Stimulated activated CD4-positive, alpha-beta T cell treated with anti-CD3 and anti-CD28 coated beads, TNF-alpha, amount 100 ng/mL, for 48 hours (primary cell): ENCODE measurements at places on chromosomes 4 and X.

DNA sequence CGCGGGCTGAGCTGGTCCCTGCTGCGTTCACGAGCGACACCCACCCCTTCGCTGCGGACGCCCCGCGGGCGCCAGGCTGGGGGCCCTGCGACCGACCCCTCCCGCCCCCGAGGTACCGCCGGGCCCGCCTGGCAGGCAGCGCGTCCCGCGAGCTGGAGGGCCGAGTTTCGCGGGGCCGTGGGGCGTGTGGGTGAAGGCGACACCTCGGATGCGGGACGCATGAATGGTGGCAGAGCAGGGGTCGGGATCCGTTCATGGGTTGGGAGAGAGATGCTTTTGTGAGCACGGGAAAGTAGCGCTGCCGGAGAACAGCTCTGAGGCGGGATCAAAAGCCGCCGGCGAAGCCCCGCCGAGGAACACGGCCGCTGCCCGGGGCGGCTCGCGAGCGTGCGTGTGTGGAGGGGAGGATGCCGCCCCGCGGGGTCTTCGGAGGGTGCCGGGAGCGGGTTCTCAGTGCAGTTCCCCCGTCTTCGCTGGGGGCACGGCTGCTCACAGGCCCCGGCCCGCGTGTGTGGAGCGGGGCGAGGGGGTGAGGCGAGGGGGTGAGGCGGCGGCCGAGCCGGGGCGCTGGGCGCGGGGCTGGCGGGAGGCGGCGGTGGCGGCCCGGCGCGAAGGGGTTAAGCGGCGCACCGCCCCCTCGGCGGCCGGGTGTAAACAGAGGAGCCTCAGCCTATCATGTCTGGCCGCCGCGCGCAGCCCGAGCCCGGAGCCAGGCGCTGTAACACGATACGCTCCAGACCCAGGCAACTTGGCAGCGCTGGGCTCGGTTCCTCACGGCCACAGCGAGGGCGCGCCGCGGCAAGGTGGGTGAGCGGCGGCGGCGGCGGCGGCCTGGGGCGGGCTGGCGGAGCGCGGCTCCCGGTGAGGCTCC, 205.3 kb downstream of the TENM3 start:
- DNase-seq, result peak; percentile 5

DNA sequence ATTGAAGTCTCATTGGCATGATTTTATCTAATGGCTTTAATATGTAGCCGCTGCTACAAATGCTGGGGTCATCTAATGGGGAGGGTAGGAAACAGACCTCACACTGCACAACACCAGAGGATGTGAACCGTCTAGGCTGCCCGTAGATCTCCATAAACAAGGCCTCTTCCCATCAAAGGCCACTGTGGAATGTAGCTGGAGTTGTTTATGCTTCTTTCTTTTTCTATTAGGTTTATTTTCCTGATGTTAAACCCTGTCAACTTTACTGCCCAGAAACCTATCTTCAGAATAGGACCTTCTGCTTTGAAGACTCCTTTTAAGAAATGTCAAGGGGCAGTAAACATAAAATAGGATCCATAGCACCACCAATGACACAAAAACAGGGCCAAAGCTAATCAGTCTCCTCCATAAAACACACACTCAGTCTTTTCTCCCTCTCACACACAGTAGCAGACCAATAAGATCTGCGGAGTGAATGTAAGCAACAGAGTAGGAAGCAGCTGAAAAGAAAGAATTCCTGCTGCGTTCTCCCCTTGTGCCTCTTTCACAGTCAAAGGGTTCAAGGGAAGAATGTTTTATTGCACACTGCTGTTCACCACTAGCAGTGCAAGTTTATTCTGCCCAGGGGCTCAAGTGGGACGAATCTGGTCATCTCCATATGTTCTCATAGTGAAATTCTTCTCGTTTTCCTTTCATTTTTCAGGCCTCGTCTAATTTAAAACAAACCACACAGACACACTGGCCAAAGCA, 72.2 kb downstream of the MAML3 start:
- no peak for DNase-seq

DNA sequence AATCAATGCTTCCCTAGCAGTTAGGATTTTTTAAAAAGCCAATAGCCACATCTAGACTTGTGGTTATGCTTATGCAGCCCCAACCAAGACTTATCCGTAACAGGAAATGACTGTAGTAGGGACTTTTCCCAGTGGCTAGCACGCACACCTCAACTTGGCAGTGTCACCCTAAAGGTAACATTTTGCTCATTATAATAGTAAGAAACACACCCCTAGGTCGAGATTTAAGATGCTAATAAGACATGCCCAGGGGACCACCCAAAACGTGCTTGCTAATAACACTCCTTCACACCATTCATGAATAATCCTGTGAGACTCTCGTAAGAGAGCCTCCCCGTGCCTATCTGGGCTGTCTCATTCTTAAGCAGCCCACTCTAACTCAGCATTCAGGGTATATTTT, 195.3 kb downstream of the CHIC1 start:
- DNase-seq, result no peak

DNA sequence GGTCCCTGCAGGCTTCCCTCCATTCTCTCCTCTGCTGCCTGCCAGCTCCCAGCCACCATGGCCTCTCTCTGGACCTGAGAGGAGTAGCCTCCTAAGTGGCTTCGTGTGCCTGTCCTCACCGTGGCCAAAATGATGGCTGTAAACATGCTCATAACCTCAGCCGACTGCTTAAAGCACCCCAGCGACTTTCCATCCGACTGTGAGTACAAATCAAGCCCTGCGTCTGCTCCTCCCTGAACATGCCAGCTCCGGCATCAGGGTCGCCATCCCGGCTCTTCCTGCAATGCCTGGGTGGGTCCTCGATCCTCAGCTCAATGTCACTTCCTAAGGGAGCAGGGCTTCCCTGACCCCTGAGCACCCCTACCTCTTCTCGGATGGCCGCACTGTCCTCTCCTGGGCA, 3.3 kb upstream of the SORCS2 start:
- no peak for DNase-seq

- DNase-seq, result no peak
Observed at GRCh38 chrX:147953976-147954375, 27.2 kb upstream of the FMR1NB start.

GRCh38 chrX:47844117-47844516, 7.4 kb downstream of the ZNF81 start:
- DNase-seq, result no peak

GRCh38 chrX:121886557-121886956, 839.1 kb downstream of the GLUD2 start:
- no peak for DNase-seq

- DNase-seq, result no peak
Observed at GRCh38 chr4:5277079-5277478, 225.8 kb downstream of the STK32B start.

DNA sequence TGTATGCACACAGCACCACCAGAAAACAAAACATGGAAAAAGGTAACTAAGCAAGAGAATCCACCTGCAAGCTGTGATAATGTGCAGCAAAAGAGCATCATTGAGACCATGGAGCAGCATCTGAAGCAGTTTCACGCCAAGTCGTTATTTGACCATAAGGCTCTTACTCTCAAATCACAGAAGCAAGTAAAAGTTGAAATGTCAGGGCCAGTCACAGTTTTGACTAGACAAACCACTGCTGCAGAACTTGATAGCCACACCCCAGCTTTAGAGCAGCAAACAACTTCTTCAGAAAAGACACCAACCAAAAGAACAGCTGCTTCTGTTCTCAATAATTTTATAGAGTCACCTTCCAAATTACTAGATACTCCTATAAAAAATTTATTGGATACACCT, 90.2 kb downstream of the TET2 start:
- no peak for DNase-seq

GRCh38 chr4:164771088-164771487, 17.2 kb downstream of the SMIM31 start:
- no peak for DNase-seq

- DNase-seq, result no peak
Observed at GRCh38 chr4:8229331-8229975, 30.4 kb downstream of the SH3TC1 start.

DNA sequence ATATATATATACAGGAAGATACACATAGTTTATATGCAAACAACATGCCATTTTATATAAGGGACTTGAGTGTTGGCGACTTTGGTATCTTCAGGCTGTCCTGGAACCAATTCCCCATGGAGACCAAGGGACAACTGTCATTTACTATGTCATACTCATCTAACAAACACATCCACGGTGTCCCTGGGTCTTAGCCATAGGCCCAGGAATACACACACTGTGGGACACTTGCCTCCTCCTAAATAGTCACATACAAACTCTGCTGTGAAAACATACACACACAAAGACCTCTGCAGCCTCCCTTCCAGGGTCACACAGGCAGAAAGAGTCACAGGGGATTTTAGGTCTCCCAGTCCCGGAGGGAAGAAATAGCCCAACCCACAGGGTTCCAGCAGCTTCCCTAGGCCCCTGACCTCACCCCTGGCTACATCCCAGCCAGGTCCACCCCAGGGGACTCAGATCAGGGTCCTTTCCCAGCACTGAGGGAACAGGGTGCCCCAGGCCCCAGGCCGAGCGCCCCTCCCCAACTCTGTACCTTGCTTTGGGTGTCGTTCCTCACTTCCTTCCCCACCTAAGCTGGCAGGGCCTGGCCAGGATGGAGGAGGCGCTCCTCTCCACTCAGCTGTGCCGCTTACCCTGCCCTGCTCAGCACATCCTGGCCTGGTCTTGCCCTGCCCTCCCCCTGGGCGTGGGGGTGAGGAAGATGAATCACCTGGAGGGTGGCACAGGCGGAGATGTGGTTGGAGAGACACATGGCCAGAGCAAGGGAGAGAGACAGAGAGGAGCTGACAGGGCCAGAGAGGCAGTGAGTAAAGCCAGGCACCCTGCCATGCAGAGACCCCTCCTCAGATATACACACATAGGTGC, 21.8 kb downstream of the FGD1 start:
- DNase-seq, result no peak

DNA sequence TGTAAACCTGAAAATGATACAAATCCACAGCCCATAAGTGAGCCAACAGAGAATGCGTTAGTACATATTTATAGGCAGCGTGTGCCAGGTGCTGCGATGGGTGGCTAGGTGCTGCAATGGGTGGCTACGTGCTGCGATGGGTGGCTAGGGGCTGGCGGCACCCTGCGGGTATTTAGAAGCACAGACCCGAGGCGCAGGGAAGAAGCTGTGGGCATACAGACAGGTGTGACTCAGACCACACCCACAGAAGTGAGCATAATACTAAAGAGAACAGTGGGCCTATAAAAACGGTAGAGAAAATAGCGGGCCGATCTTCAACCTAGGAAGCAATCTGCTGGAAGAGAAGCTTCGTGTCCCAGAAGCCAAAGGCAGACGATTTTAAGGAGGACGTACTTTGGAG, 81.1 kb downstream of the FAT1 start:
- DNase-seq, result no peak

- no peak for DNase-seq
Observed at GRCh38 chr4:74659576-74660411, 134.5 kb downstream of the BTC start.

DNA sequence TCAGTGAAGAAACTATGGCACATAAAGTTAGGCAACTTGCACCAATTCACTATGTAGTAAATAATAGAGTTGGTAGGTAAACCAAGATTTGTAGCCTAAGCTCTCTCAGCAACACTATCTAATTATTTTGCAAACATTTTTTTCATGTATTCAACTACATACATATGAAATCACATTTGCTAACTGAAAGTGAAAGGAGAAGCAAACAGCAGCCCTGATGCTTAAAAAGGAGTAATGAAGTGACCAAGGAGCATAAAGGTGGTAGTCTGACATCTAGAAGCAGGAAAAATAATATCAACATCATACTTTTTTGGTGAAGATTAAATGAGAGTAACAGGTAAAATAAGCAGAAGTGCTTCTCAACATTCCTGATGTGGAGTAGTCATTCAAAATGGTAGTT, 603.7 kb downstream of the GRXCR1 start:
- DNase-seq, result no peak

DNA sequence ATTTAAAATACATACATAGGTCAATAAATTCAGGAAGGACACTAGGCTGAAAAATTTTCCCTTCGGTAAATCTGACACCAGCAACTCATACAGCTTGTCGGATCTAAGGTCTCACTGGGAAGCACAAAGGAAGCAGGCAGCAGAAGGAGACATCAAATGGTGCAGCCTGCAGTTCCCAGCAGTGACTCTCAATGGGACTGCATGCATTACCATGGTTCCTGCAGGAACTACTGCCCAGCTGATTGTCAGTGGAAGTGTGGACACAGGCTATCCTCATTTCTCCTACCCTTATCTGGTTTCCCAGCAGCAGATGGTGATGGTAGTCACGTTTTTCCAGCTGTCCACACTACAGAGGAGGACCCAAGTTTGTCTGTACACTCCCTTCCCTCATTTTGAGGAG, 113.3 kb downstream of the PPP1R2C start:
- DNase-seq, result no peak

DNA sequence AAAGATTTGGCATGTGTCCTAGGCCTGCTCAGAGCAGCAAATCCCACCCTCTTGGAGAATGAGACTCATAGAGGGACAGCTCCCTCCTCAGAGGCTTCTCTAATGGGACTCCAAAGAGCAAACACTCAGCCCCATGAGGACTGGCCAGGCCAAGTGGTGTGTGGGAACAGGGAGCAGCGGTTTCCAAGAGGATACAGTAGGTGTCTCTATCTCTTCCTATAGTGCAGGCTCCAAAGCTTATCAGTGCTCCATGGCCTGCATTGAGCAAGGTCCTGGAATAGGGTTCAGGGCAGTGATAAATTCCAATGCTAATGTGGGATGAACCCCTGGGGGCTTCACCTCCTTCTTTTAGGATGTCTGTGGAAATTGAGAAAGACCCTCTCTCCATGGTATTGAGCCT, 15.7 kb upstream of the MAGEA10 start:
- DNase-seq, result no peak

GRCh38 chrX:155188786-155189185, 27.5 kb upstream of the VBP1 start:
- DNase-seq, result no peak

DNA sequence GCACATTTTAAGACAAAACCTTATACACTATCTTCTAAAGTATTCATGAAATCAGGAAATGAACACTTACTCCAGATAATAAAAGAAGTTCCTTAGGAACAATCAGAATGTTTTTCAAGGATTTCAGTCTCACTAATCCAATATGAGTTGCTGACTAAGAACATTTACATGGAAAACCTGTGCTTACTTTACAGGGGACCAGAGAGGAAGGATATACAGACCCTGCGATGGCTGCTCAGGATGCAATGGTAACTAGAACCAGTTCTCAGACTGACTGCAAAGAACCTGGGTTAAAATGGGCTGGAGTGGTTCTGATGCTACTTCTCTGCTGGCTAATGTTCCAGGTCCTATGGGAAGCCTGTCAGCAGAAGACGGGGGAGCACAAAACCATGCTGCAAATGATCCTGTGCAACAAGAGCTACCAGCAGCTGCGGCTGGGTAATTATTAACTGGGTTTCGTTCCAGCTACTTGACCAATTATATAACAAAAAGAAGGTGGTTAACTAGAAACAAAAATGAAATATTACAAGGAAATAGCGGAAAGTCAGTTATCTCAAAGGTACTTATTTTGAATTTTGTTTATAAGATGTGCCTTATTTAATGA, 85.3 kb downstream of the ANXA10 start:
- no peak for DNase-seq

GRCh38 chrX:142312591-142312990, 107.5 kb upstream of the MAGEC2 start:
- DNase-seq, result no peak

DNA sequence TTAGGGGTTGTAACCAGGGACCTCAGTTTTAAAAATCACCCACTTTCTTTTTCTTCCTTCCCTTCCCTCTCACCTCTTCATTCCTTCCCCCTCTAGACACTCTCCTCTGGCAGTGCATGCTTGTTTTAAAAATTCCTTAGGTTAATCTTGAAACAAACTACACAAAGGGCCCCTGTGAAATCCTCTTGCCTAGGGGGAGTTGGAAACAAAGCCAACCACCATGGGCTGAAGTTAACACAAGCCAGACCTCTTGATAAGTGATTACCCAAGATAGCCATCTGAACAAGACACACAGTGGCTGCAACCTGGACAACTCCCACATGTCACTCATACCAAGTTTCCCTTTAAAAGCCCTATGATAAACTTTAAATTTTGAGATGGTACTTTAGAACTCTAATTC, 68.9 kb downstream of the TENT5D start:
- DNase-seq, result no peak
